ENCODE measurements at places on chromosomes 3 and 15. TPM values are rescaled to one million over a fixed set of nuclear protein-coding genes. Genes with fewer than 3 reads are reported as not detected.

The MUC4 gene
- not detected for total RNA-seq

GRCh38 chr3:27666708-27667107, 55.4 kb downstream of the EOMES start:
- peak; percentile 43 for DNase-seq
- H3K27ac ChIP-seq: no peak overlapping the region
- H3K4me1 ChIP-seq: no peaks in the 10 kb centered on the region
- H3K36me3 ChIP-seq: no peaks in the 10 kb centered on the region

GRCh38 chr3:23430781-23431398, 227.8 kb downstream of the UBE2E2 start:
- H3K27ac ChIP-seq: no peak overlapping the region
- DNase-seq: no peak
- no peaks in the 10 kb centered on the region for H3K4me1 ChIP-seq
- no peaks in the 10 kb centered on the region for H3K36me3 ChIP-seq
- no peaks in the 10 kb centered on the region for H3K27me3 ChIP-seq

DNA sequence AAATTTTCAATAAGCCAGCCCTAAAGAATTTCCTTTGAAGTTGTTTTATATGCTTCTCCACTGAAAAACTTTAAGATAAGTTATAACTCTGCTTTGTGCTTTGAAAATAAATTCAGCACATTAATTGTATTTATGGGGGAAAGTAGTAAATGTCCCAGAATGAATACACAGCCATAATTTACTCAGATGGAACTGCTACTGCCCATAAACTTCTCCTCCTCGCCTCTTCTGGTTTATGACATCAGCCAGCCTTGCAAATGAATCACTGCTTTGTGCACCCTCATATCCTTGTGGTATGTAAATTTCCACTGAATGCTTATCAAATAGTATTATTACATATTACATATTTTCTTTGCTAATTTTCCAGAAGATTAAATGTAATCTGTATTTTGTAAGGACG, 302.0 kb downstream of the DIPK2A start:
- no peaks in the 10 kb centered on the region for H3K4me1 ChIP-seq
- H3K27ac ChIP-seq: no peak overlapping the region
- H3K36me3 ChIP-seq: no peaks in the 10 kb centered on the region

DNA sequence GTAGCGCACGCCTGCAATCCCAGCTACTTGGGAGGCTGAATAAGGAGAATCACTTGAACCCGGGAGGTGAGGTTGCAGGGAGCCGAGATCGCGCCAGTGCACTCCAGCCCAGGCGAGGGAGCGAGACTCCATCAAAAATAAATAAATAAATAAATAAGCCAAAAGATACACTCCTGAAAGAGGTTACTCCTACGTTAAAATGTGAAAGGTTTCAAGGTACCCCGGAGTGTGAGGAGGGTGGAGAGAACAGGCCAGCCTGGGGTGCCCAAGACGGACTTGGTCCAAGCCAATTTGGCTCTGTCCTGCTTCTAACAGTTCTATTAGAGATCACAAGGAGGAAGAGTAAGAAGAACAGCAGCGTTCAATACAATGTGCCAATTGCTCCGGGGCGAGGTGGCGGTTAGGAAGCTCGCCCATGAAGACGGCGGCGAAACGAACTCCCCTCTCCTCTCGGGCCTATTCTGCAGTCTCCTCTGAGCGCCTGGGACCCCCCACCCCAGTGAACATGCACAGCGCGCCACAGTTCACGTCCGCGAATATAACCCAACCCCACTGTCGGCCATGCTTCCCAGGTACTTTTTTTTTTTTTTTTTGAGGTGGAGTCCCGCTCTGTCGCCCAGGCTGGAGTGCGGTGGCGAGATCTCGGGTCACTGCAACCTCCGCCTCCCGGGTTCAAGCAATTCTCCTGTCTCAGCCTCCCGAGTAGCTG, 942 bp downstream of the ELP6 start:
- peaks cover 26% of the 10 kb centered on the region for H3K36me3 ChIP-seq
- H3K4me1 ChIP-seq: peaks cover 22% of the 10 kb centered on the region
- peak; percentile 72 for DNase-seq
- H3K27me3 ChIP-seq: no peaks in the 10 kb centered on the region
- peak overlapping the region; percentile 83 for H3K4me3 ChIP-seq

- H3K27ac ChIP-seq: no peak overlapping the region
- no peaks in the 10 kb centered on the region for H3K36me3 ChIP-seq
- no peaks in the 10 kb centered on the region for H3K4me1 ChIP-seq
- no peak for DNase-seq
Measured at GRCh38 chr3:118213892-118214291, 820.8 kb downstream of the IGSF11 start.

DNA sequence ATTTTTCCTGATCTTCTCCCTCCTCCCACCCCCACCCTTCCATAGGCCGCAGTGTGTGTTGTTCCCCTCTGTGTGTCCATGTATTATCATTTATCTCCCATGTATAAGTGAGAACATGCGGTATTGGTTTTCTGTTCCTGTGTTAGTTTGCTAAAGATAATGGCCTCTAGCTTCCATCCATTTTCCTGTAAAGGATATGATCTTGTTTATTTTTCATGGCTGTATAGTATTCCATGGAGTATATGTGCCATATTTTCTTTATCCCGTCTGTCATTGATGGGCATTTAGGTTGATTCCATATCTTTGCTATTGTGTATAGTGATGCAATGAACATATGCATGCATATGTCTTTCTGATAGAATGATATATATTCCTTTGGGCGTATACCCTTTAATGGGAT, 173.3 kb upstream of the NAALADL2 start:
- no peak overlapping the region for H3K27ac ChIP-seq
- no peaks in the 10 kb centered on the region for H3K36me3 ChIP-seq
- no peaks in the 10 kb centered on the region for H3K4me1 ChIP-seq
- H3K4me3 ChIP-seq: no peak overlapping the region
- no peaks in the 10 kb centered on the region for H3K27me3 ChIP-seq
- DNase-seq: no peak

DNA sequence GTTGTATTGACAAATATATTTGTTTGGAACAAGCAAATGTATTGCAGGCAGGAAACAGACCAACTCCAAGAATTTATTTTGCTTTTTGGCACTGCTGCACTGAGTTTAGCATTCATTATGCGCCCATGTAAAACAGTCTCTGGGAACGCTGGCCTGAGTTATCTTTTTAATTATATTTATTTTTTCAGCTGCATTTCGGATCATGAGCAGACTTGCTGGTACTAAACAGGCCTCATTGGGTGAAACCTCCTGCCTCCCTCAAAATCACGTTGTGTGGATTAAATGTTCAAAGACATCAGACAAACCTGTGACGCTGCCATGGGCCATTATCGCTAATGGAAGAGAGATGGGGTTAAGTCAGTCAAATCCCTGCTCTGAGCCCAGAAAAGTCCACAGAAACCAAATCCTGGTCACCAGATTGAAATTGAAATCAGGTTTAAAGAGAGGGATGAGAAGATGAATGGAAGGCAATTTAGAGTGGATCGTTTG, 511.1 kb upstream of the PROK2 start:
- no peak for DNase-seq
- no peaks in the 10 kb centered on the region for H3K4me1 ChIP-seq
- H3K27me3 ChIP-seq: no peaks in the 10 kb centered on the region
- H3K4me3 ChIP-seq: no peak overlapping the region
- H3K36me3 ChIP-seq: no peaks in the 10 kb centered on the region

DNA sequence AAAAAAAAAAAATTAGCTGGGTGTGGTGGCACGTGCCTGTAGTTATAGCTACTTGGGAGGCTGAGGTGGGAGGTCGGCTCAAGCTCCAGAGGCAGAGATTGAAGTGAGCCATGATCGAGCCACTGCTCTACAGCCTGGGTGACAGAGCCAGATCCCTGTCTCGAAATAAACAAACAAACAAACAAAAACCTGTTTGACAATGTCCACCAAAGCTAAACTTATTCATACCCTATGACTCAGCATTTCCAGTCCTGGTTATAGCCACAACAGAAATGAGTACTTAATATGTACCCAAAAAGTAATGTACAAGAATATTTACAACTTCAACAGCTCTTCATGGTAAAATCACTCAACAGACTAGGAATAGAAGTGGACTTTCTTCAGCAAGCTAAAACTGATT, 31.1 kb downstream of the SERP1 start:
- no peak for DNase-seq
- H3K4me1 ChIP-seq: no peaks in the 10 kb centered on the region
- H3K27ac ChIP-seq: no peak overlapping the region
- no peak overlapping the region for H3K4me3 ChIP-seq
- no peaks in the 10 kb centered on the region for H3K27me3 ChIP-seq

DNA sequence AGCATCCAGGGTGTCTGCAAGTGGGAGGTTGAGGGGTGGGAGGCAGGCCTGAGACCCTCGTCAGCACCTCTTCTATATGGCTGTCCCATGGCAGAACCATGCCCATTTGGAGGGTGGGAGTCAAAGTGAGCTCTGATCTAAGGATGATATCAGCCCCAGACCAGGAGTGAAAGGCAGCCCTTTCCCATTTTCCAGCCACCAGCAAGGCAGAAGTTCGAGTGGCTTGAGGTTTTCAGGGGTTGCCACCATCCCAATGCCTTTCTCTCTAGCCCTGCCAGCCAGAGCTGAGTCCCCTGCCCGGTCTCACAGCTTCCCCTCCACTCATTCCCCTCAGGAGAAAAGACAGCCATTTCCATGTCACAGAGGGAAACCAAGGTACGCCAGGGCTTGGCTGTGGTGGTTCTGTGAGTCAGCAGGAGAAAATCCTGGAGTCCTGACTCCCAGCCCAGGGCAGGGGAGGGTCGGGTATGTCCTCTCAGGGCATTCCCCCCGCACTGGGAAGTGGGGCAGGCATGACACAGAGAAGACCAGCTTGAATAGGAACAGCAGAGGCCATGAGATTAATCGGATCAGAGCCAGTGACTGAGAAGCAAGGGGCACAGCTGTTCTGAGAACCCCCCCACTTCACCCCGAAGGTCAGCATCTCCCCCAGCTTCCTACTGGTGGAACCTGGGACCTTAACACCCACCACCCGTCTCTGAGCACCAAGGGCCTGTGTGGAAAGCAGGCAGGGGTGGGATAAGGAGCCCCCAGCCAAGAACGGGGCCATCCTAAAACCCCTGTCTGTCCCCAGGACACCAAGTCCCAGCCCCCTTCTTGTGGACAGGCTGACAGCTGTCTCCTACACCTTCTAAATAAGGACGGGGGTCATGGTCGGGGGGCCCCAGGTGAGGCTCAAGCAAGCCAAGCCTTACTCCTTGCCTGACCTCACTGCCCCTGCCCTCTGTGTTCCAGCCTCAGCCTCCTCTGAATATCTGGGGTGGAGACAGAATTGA, 965 bp upstream of the SLC38A3 start:
- no peaks in the 10 kb centered on the region for H3K27me3 ChIP-seq
- no peak overlapping the region for H3K27ac ChIP-seq
- H3K4me3 ChIP-seq: no peak overlapping the region
- H3K4me1 ChIP-seq: no peaks in the 10 kb centered on the region
